Stimulated activated CD8-positive, alpha-beta memory T cell treated with anti-CD3 and anti-CD28 coated beads, Interleukin-15, amount 100 ng/mL, for 4 hours (primary cell): ENCODE measurements at places on chromosomes 4 and X.
A peak's percentile ranks its signal among the peaks of the same experiment; 100 is the strongest.

GRCh38 chr4:39814403-39815185 lies 116.7 kb downstream of the UBE2K start:
- no peak for DNase-seq

GRCh38 chr4:82599336-82599735 lies 37.5 kb upstream of the TMEM150C start:
- DNase-seq = no peak

DNA sequence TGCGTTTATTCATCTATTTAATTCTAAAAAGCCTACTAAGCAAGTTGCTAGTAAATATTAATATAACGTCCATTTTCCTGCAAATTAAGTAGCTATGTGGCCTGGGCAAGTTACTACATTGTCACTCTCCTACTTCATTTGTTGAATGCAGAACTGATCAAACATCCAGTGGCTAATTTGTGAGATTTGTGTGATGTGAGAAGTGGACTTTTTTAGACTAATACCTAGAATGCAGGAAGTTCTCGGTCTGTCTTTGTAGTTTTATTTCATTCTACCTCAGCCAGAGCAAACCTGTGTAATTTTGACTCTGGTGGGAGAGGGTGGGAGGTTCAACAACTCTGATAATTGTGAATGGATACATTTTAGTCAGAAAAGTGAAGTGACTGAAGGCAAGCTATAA lies 840 bp downstream of the GUF1 start:
- no peak for DNase-seq

DNA sequence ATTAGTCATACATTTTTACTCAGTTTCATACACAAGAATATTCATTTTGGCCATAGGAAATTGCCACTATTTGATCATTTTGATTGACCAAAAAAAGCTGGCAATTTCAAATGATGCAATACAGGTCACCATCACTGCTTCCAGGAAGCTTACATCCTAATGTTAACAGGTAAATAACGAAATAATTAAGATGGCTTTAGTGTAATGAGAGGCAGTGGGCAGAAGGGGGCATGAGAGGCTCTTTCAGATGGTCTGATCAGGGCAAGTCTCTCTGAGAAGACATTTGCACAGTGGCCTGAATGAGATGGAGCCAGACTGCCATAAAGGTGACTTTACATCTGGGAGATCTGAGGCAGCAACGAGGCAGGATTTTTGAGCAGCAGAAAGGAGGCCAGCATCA lies 170.7 kb downstream of the SLIT2 start:
- no peak for DNase-seq

- no peak for DNase-seq
Measured at GRCh38 chr4:180052629-180053028, 2190.6 kb upstream of the TENM3 start.

DNA sequence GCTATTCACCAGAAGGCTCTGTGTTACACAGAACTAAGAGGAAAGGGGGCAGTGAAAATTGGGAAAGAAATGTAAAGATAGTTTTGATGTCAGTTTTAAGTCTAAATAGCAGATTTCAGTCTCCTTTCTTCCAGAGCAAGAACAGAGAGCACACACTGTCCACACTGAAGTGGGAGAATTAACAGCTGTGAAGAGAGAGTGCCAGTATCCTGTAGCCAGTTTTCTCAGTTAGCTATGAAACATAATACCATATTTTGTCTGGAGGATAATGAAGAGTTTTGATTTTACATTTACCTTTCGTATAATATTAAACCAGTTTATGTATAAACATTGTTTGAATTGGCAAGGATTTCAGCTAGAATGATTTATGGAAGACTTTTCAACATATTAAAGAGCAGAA lies 35.1 kb downstream of the FBXO8 start:
- DNase-seq = no peak

- DNase-seq = no peak
Measured at GRCh38 chr4:18050448-18050847, 28.9 kb upstream of the LCORL start.

DNA sequence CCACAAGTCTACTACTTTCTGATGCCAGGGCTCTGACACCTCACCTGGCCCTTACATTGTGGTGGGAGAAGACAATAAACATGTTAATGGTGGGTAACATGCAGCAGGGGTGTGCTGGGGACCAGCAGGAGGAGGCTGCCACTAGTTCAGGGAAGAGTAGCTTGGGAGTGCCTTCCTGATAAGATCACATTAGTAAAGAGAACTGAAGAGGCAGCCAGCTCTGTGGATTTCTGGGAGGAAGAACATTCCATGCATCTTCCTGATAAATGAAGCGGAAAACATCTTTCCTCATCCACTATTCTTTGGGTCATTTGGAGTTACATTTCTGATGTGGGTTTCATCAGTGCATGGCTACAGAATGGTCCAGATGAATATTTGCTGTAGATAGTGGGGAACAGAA lies 9.0 kb downstream of the RNF150 start:
- no peak for DNase-seq

- no peak for DNase-seq
Measured at GRCh38 chrX:123337886-123338639, 154.0 kb downstream of the GRIA3 start.

- no peak for DNase-seq
Measured at GRCh38 chr4:174764105-174764729, 64.8 kb downstream of the GLRA3 start.

- no peak for DNase-seq
Measured at GRCh38 chr4:168551945-168552695, 55.3 kb downstream of the PALLD start.

DNA sequence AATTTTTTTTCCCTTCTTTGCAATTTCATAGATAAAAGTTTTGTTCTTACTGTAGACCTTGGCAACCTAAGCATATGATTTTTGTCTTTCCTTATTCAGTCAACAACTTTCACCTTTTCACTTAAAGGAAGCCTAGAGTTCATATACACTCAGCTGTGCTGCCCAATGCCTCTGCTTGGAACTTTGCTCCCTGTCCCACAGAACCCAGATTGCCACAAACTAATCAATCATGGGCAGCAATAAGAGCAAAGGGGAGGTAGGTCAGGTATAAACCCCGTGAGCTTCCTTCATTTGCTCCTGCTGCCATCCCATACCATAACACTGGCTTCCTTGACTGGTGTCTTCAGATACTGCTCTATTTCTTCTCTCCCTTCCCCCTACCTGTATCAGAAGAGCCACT lies 51.0 kb upstream of the BEND2 start:
- no peak for DNase-seq

DNA sequence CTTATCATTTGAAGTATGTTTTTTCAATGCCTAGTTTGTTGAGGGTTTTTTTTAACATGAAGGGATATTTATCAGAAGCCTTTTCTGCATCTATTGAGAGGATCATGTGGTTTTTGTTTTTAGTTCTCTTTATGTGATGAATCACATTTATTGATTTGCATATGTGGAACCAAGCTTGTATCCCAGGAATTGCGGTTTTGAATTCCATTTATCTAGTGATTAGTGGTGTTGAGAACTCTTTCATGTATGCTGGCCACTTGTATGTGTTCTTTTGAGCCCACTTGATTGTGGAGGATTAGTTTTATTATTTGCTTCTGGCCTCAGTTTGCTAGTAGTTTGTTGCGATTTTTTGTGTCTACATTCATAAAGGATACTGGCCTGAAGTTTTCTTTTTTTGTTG lies 85.0 kb upstream of the CNKSR2 start:
- DNase-seq = no peak

GRCh38 chrX:154369449-154370299 lies 4.8 kb downstream of the FLNA start:
- DNase-seq = no peak

- DNase-seq = peak; percentile 40
Measured at GRCh38 chrX:155263854-155264628, at the start of gene RAB39B. RAB39B (minus strand) TSS chrX:155264491; CDS start chrX:155264288, 203 bp downstream.

- DNase-seq = no peak
Measured at GRCh38 chr4:82680834-82681233, 117.8 kb downstream of the SCD5 start.

- no peak for DNase-seq
Measured at GRCh38 chr4:36138220-36138619, 106.1 kb downstream of the ARAP2 start.

- DNase-seq = no peak
Measured at GRCh38 chr4:76950956-76951671, 1.6 kb downstream of the SEPTIN11 start.

GRCh38 chr4:56665781-56666180 lies 15.3 kb downstream of the HOPX start:
- DNase-seq = no peak

DNA sequence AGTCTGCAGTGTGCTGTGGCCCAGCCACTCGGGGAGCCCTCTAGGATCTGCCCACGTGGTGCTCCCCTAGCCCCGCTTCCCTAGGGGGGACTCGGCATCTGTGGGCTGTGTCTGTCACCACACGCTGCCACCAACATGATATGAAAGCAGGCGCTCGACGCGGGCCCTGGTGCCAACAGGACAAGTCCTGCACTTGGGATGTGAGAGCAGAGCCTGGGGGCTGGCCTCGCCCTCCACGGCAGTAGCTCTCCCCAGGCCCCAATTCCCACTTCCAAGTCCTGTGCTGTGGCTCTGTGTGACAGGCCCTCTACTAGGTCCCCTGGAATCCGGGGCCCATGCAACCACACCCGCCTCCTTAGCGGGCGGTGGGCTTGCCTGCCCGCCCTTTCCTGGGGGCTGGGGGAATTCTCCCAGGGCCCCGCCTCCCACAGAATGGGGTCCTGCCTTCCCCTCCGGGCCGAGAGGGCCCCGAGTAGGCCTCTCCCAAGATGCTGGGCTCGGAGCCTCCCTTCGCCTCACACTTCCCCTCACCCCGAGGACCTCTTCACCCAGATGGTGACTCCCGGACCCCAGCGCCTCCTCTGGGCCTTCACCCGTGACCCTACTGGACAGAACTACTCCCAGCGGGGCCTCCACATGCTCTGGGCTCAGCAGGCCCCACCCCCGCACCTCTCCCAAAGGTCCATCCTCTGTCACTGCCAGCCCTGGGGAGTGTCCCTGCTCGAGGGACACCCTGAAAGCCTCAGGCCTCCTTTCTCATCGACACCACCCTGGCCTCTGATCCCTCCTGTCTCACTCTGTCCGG lies 11.2 kb downstream of the LRPAP1 start:
- no peak for DNase-seq

DNA sequence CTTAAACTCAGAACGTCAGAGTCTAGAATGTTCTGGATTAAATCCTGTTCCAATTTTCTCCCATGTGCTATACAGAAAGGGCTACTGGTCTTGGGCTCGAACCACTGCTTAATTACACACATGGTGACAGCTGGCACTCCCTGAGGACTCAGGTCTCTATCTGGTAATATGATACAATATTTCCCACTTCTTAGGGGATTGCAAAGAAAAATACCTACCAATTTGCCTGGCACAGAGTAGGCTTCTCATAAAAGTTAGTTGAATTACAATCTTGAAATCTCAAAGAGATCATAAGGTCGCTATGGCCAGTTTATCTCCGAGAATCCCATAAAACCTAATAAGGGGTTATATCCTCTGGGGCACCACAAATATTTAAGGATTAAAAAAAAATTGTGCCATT lies 8.6 kb downstream of the GPM6B start:
- no peak for DNase-seq

DNA sequence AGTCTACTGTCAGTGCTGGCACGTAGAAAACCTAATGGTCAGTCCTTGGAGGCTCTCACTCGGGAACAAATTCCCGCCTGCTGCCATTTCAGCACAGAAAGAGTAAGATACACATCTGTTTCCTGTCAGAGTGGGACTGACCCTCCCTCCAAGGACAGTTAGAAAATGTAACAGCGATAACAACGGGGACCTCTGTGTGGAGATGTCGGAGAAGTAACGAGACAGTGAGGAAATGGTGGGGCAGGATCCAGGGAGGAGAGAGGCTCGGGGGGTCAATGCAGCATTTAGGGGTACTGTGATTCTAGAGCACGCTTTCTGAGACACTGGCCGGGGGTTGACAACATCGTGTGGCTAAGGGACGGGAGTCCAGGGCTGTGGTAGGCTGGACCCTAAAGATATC lies 36.0 kb upstream of the SORCS2 start:
- no peak for DNase-seq

DNA sequence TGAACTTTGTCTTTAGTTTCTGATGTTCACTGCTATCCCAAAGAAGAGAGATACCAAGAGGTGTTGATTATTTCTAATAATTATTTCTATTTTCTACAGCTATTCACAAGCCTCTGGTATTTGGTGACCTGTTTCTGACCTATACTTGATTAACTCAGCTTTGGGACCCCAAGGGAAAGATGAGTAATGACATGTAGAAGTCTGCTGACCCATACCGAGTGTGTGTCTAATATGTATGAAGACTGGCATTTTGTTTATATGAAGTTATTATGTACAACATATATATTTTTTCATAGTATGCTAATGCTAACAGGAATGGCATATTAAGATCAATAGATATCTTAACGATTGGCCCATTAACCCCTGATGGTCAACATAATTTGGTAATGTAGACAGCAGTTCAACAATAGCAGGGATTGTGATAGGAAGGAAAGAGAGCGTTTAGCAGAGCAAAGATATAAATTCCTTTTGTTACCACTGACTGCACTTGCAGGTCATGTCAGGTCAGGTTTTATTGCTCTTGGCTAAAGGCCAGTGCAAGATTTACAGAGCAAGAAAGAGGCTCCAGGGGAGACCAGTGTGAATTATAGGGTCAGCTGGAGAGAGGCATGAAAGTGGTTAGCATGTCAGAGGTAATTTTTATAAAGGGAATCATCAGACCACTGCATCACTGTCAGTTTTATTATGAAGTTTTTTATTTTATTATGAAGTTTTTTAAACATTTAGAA lies 94.7 kb upstream of the DIPK2B start:
- DNase-seq = no peak

DNA sequence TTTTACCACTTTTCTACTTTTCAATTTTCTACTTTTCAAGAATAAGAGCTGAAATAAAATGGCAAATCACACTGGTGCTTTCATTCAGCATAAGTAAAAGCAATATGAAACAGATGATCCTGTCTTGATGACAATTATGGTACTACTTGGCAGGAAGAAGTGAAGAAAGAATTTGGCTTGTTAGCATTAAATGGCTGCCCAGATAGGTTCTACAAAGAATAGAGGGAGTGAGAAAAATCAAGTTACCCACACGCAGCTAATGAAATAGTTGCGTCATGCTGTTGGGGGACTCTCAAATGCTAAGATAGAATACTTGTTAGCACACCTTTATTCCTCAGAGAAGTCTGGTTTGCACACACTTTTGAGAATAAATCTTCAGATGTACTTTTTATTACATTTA lies 12.5 kb upstream of the LCORL start:
- no peak for DNase-seq

- DNase-seq = no peak
Measured at GRCh38 chr4:122775987-122776836, 43.7 kb downstream of the BBS12 start.

- peak; percentile 10 for DNase-seq
Measured at GRCh38 chr4:114180481-114180880, 201.0 kb upstream of the ARSJ start.

- DNase-seq = no peak
Measured at GRCh38 chrX:30990361-30990760, 81.5 kb downstream of the FTHL17 start.
